ENCODE measurements at places on chromosomes 2 and 18.

DNA sequence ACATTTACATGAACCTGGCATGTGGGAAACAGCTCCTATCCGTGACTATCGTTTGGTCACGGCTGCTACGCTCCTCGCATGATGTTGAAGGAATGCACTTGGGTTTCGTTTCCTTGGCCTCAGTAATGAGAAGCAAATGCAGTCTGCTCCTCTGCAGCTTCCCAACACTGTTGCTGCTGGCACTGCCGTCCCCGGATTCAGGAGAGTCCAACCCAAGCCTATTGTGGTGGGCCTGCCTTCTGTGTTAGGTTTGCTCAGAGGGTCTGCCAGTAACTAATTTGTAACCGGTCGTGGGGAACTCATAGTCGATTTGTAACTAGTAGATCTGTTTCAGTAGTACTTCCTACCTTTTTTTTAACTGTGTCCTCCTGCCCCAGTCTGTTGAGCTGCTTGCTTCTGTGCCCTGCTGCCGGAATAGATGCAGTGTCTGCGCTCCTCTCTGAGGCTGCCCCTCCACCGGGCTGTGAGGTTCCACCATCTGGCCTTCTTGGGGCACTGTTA lies 58.4 kb downstream of the WDSUB1 start:
- no peak for DNase-seq

DNA sequence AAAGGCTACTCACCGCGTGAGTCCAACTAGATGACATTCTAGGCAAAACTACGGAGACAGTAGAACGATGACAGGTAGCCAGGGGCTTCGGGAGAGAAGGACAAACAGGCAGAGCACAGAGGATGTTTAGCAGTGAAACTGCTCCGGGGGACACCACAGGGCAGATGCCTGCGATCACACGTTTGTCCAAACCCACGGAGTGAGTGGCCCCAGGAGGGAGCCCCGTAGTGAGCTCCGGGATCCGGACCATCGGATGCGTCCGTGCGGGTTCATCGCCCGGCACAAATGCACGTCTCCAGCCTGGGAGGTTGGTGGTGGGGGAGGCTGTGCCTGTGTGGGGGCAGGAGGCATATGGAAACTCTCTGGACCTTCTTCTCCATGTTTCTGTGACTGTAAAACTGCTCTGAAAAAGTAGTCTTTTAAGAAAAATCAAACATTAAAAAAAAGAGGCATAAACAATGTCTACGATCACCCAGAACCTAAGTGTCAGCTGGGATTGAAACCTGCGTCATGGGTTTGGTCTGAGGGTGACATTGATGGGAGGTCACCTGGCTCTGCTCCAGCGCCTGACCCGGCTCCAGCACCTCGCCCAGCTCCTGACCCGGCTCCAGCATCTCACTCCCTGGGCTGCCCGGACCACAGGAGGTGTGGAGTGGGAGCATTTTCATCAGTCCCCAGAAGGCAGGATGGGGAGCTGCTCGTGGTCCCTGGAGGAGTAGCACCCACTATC lies 83.0 kb upstream of the CTDP1 start:
- DNase-seq = no peak

DNA sequence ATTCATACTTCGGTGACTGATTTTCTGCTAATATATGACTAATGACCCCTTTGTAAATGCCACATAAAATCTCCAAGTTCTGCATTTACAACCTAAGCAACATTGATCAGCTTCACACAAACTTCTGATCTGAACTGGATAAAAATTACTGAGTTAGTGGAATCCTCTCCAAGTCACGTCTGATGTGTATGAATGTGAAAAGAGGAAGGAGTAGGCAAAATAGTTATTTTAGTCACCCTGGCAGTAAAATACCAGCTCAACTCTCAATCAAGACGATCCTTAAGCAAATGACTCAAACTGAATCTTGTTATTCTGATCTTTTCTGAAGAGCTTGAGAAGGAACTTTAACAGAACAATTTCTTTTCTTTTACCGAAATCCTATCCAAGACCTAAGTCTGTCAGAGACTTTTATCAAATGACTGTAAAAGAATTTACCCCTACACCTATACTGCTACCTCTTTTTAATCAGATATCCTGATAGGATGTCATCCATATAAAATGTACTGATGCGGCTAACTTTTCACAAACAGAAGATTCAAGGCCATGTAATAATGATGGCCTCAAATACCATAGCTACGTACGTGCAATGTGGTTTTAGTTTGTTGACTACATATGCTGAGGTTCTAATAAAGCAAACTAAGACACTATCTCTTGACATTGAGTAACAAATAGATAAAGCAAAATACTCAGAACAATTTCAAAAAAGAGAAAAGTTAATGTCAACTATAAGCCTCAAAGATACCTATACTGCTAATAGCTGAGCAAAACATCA lies 23.7 kb downstream of the CUL3 start:
- no peak for DNase-seq

GRCh38 chr2:106124905-106125549 lies 69.1 kb downstream of the UXS1 start:
- no peak for DNase-seq

- no peak for DNase-seq
Measured at GRCh38 chr2:228447266-228447915, 265.9 kb upstream of the SPHKAP start.

DNA sequence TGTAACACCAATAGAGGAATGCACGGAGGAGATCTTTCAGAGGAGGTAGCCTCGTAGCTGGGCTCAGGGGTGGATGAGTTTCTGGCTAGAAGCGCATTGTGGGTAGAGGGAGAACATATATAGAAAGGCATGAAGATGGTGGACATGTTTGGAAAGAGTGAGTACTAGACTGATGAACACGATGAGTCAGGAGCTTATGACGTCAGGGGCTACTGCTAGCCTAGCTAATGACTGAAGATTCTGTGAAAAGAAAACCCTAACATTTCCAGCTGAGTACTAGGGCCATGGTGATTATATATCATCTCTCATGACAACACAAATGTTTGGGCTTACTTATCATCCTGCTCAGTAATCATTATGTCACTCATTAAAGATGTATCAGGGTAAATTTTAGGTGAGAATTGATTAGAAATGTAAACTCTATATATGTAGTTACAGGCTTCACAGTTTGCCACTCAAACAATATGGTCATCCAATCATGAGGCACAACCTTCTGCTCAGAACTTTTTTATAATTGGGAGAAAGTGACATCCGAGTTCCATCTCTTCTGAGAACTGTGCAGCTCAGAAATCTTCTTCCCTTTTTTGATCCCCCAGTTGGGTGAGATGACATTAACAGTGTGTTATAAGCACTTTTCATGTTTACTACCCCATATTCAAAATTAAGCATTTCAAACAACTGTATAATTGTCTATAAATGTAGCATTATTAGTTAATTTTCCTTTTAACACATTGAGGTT lies 22.2 kb upstream of the IL1RN start:
- no peak for DNase-seq

- no peak for DNase-seq
Measured at GRCh38 chr2:37825586-37825985, 99.5 kb upstream of the RMDN2 start.

- DNase-seq = no peak
Measured at GRCh38 chr2:152223977-152224376, 48.4 kb upstream of the STAM2 start.

- no peak for DNase-seq
Measured at GRCh38 chr2:196376984-196377877, 205.9 kb upstream of the STK17B start.

DNA sequence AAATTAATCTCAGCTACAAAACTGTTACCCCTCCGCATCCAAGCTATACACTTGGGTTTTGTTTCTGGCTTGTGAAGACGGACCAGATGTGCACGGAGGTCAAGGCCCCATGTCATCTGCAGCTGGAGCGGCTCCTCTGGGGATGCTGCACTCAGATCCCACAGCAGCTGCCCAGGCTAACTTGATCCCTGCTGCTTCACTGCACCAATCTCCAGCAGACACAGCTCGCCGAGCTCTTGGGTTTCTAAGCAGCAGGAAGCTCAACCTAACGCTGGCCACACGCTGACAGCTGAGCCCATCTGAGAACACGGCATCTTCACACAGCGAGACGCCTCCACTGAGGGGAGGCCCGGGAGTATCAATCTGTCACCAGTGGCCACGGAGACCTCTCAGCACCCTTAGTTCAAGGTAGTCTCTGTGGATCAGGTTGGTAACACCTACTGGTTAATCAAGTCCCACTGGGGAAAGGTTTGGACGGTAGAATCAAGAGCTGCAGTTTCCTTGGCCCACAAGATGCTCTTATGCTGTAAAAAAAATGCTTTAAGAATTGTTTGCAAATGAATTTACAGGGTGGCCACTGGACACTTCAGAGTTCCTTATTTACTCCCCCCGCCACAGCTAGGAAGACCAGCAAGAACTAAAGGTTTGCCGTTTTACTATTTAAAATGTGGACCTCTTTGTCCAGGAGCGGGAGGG lies 67.5 kb downstream of the EMILIN2 start:
- no peak for DNase-seq

GRCh38 chr2:142395291-142395690 lies 264.5 kb upstream of the LRP1B start:
- DNase-seq = no peak

DNA sequence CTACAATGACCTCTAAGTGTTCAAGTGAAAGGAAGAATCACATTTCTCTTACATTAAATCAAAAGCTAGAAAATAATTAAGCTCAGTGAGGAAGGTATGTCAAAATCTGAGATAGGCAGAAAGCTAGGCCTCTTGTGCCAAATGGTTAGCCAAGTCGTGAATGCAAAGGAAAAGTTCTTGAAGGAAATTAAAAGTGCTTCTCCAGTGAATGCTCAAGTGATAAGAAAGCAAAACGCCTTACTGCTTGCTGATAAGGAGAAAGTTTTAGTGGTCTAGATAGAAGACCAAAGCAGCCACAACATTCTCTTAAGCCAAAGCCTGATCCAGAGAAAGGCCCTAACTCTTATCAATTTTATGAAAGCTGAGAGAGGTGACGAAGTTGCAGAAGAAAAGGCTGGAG lies 932.3 kb upstream of the ACVR2A start:
- no peak for DNase-seq

GRCh38 chr2:3594493-3595281 lies at the start of gene COLEC11:
Gene COLEC11, plus strand, starts transcription at chr2:3595112. Its CDS starts 9,229 bp downstream, at chr2:3604341.
- DNase-seq = no peak

DNA sequence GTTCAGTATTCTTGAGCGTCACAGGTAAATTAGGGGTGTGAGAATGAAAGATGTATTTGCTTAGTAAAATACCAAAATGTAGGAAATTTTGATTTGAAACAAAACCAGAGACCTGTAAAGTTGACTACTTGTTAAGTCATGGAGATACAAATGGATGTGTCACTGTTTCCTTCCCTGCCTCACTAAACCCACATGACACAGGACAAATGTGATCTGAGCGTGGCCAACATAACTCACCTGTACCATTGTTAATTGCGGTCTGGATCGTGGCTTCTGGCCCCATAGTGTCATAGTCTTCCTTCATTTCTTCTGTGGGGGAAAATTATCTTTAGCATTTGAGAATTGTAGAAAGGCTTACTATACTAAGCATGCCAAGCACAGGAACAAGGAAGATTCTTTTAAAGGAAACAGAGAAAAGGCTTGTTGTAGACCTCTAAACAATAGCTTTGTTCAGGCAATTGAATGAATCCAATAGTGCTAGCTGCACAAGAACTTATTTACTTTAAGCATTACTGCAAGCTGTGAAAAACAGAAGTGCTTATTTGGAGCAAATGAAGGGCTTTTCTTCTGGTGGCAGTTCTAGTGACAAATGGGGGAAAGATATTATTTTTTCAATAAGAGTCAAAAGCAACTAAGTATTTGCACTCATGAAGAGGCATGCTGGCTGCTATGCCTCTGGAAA lies 95.2 kb downstream of the ZEB2 start:
- no peak for DNase-seq

DNA sequence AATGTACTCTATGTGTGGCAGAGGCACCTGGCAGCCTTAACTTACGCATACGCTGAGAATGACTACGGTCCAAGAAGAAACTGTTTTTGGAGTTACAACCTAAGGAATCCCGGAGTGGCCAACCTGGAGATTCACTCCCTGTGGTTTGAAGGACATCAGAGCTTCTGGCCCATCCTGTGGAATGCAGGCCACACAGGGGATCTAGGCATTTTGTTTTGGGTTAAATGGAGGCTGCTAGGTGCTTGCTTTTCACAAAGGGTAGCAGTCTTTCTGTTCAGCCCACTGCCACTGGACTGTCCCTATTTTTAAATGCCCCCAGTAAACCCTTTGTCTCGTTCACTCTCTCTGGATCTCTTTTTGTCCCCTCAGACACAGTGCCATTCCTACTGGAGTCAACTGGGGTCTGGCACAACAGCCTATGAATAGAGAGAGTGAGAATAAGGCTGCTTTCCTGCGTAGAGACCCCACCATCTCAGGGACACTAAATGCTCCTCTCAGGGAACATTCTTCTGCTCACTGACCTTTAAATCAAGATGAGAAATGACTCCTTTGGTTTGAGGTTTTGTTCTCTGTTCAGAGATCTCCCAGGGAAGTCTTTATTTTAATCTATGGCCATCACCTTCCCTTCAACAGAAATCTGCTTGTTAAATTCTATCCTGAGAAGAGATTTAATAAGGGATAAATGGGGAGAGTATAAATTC lies 124.9 kb downstream of the B3GNT2 start:
- DNase-seq = no peak
